Suppressor macrophage treated with lipopolysaccharide for 1 hour (primary cell): ENCODE measurements at places on chromosomes 4 and X.

- no peak for DNase-seq
Observed at GRCh38 chr4:10090467-10091250, 25.9 kb downstream of the WDR1 start.

GRCh38 chr4:59925290-59925689 is 1274.8 kb upstream of the ADGRL3 start:
- DNase-seq, result no peak

- DNase-seq, result peak; percentile 66
Observed at GRCh38 chrX:19554786-19555185, 39.5 kb upstream of the MAP3K15 start.

GRCh38 chr4:20166544-20166943 is 85.2 kb upstream of the SLIT2 start:
- DNase-seq, result no peak

DNA sequence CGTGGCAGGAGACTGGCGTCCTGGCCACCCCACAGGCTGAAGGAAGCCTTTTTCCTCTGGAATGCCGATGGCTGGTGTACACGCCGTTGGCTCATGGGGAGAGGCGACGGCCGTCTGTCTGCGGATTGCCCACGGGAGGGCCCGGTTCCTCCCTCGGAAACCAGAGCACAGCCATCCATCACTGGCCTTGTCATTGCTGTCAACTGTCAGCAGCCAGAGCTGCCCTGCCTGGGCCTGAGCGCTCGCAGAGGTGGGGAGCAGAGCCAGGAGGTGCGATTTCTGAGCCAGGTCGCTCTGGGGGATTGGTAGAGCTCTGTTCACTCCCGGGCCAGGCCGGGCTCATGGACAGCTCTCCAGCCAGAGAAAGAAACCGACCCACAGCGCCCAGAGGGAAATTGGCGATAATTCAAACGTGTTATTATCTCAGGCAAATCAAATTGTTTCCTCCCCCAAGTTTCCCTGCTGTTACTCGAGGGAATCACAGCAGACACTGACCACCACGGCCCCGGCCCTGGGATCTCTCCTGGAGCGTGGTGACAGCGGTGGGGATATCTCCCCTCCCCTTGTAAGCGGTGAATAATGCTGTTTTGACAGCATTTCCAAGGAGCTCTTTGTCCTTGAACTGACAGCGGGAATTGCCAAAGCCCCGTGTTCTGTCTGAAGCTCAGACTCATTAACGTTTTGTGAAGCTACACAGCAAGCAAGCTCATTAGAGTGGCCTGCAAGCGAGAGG is 220.9 kb upstream of the PSAPL1 start:
- no peak for DNase-seq

DNA sequence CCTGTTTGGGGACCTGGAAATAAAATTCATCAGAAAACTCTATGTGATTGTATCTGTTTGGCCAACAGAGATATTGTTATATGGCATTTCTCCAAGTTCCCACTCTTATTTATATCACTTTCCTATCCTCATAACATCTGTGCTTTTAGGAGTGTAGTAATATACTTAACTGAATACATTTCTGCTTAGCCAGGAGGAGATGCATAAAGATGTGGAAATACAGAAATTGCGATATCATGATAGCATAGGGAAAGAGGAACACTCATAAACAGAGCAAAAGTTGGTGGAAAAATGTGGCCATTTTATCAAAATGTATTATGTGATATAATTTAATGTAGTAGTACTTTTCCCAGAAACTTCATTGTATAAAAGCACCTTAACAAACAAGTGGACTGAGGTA is 46.1 kb upstream of the TSPAN7 start:
- peak; percentile 3 for DNase-seq

DNA sequence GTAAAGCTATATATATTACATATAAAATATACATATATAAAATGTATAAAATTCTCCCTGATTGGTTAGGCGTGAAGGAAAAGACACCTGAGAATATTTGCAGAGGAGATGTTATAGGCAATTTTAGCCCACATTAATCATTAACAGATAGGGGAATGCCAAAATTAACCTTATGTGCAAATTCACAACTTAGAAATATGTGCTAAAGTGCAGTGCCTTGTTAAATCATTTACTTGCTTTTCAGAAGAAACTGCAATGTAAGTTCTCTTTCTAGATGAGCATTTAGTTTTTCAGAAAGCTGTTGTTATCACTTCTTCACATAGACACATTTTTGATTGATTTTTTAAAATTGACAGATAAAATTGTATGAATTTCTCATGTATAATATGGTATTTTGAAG is 5.6 kb downstream of the TASL start:
- DNase-seq, result no peak

DNA sequence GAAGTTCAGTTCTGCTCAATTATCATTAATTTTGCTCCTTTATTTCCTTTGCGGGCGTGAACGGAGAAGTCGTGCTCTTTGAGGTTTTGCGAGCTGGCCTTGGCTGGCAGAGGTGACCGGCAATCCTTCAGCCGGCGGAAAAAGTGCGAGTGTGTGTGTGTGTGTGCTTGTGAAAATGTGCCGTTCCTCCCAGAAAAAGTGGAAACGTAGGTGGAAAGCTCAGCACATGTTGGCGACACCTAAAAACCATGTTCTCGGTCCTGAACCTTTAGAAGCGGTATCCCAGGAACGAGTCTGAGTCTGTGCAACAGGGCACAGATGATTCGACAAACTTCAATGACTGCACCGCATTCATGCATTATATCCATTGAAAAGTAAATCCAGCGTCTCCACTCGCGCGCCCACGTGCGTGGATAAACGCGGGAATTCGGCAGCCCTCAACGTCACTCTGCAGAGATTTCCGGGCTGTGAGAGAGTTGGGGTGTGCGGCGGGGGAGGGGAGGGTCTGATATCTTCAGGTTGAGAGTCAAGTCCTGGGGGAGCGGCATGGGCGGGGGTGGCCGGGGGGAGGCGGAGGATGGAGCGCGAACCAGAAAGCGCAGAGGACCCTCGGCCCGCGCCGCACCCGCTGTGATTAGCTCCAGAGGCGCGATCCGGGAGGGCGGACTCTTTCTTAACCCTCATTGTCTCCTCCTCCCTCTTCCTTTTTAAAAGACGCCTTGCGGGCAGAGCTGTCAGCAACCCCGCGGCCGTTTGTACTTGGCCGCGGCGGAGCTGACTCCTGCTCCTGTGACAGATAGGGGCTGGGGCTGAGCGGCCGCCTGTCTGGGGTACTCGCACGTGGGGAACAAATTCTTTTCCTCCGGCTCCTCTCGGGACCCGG is at the start of gene SHISA3:
TSS of gene SHISA3 (plus strand) at position 737 of the 883 bp plus-strand sequence. CDS start 569 bp downstream, outside the sequence.
- peak; percentile 32 for DNase-seq

DNA sequence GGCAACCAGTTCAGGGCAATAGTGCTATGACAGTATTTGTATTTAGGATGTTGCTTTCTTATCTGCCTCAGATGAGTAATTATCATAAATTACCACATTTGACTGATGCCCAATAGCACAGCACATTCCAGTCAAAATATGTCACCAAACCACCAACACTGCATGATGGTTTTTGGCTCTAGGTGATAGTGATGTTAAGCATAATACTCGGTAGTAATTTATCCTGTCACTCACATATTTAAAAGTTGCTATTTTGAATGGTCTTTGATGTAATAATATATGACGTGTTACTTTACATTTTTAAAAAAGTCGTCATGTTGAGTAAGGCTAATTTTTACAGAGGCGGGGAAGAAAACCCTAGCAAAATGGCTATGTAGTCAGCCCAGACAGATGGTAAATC is 42.5 kb downstream of the UNC5C start:
- DNase-seq, result no peak

DNA sequence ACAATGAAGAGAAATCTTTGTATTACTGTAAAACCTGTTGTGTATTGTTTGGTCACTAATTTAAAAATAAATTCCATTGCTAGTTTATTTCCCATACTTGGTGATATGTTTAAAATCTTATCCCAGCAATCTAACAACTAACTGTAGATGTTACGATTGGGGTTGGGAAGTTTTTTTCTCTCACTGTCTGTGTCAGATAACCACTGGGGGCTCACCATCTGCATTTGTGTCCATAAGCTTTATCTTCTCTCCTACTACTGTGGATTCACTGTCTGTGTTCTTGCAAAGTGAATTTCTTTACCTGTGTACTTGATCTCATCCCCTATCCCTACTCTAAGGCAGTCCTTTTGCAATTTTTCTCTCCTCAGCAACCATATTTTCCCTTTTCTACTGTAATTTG is 81.3 kb downstream of the STIM2 start:
- no peak for DNase-seq

GRCh38 chr4:1199556-1200331 is 27.4 kb upstream of the SPON2 start:
- no peak for DNase-seq

DNA sequence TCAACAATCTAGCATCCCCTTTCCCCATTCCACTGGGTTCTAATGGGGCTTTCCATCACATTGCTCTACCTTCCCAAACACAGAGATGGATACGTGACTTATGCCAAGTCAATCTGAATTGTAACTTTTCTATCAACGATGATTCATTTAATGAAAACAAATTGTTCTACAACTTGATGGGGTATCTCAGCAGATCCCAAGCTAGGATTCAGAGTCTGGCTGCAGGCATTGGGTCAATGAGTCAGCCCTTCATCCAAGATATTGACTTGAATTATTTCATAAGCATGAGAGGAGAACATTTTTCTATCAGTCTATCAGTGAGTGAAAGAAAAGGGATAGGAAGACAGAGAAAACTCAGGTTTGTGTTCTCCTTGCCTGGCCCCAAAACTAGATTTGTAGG is 15.0 kb upstream of the HPGDS start:
- DNase-seq, result no peak

DNA sequence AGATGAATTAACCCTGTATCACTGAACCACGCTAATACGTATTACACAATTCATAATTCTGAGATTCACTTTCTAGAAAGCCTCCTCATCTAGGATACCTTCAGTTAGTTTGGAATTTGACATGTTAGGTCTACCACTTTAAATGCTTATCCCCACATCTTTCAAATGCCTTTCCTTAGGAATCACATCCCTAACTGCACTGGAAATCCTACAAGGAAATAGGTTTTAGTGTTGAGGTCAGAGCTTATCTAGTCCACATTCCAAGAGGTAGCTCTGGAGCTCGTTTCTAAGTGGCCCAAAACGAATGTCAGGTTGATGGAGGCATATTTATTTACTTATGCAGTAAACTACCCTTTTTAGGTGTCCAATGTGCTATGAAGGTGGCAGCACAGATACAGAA is 18.0 kb downstream of the PDHA1 start:
- no peak for DNase-seq

DNA sequence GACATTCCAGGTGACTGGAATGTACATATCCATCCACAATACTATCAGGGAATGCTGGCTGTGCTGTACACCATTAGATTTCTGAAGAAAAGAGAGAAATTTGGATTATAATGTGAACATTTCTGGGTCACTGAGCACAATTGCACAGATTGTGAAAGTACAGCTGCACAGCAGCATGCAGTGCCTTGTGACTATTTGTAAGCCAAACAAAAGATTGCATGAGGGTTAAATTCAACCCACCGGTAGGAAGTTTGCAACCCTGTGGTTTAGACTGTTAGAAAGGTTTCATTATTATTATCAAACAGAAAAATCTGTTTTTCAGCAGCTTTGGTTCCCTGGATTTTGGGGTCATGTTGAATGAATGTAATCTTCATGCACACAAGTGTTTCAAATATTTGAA is 24.5 kb downstream of the DDIT4L start:
- DNase-seq, result peak; percentile 9

DNA sequence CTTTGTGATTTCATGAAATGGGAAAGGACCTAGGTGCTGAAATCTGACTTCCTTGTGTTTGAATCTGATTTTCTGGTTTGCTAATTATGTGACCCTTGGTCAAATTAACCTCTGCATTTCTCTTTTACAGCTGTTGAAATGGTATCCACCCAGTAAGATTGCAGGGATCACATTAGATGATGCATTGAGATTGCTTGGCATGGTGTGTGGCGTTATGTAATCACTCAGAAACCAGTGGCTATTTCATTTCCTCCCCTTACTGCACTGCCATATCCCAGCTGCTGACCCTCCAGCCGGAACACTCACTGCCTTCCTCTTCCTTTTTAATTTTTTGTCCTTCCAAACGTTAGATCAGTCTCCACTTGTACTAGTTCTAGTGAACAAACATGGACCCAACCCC is 79.0 kb downstream of the KLHL8 start:
- peak; percentile 5 for DNase-seq

DNA sequence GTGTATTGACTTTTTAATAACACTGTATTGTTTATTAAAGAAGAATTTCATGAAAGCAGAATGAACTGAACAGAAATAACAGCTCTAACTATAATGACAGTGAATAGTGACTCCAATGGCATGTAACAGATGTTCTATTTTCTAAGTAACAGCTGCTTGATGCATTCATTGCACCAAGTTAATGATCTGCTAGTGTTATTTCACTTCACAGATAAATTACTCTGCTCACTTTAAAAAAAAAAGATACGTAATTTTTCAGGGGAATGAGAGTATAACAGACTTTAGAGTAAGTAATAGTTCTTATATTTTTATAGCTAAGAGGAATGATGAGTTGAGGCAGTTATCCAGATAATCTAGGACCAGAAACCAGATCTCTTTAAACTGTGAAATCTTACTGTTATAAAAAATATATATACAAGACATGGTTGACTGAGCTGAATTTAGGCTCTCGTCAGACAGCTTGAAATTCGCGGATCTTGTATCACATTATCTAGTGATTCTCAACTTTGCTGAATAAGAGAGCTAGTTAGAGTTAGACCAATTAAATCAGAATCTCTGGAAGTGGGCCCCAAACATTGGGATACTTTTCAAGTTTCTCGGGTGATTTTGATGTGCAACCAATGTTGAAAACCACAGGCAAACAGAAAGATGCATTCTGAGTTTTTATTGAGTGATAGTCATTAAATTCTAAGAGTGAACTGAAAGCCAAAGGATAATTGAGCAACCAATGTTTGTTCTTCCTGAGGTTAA is 840.7 kb downstream of the DMD start:
- DNase-seq, result no peak

- no peak for DNase-seq
Observed at GRCh38 chr4:113483131-113483530, 278.4 kb downstream of the CAMK2D start.

DNA sequence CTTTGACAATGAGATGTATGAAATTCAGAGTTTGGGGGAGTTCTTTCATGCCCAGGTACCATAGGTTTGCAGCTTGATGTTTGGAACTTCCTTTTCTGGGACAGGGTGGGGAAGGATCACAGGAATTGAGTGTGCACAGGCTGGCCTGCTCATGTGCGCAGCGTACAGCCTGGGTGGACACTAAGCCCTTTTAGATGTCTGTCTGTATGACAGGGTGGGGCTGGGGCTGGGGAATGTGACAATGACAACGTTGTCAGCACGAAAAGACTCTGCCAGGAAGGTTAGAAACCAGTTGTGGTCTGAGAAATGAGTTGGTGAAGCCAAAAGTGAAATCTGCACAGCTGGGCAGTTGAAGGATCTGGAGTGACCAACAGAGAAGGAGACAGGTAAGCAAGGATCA is 47.4 kb downstream of the WWC2 start:
- DNase-seq, result no peak

- no peak for DNase-seq
Observed at GRCh38 chrX:132858018-132858417, 100.4 kb downstream of the HS6ST2 start.

DNA sequence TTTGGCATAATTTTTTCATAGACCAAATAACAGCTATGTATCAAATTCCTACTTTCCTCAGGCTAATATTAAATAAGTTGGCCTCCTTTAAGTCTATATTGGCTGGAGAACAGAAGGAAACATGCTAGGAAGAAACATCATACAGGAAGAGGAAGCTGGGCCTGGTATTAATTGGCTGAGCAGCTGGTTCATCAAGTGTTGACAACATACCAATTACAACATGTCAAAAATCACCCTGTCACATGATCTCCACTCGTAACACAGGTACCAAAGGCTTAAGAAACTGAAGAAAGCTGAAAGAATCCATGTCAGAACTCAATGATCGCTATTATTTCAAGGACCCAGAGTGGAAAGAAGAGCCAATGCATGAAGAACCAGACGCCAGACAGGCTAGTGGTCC is 10.5 kb downstream of the WDFY3 start:
- DNase-seq, result no peak
